ENCODE measurements at places on chromosomes 6 and 20.

DNA sequence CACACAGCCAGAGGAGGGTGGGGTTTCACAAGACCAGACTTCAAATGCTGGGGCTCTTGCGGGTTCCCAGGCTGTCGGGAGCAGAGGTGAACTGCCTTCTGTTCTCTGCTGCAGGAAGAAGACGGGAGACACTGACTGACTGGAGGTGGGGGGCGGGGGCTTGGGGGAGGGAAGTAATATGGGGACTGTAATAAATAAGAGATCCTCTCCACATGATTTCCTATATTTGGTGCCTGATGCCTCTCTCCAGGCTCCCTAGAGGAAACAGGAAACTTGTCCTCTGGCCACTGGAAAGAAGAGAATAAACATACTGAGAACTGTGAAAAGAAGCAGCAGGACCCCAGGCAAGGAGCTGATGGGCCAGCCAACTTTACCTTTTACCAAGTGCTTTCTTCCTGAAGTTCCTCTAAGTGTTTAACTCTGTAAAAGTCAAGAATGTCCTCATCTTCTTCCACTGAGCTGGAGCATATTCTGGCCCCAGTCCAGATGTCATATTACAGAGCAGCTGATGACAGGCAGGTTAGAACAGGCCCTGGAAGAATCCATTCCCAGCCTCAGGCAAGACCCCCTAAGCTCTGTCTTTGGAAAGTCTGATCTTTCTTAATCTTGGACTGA lies 33.2 kb upstream of the ADGRF5 start:
- no peak for DNase-seq

DNA sequence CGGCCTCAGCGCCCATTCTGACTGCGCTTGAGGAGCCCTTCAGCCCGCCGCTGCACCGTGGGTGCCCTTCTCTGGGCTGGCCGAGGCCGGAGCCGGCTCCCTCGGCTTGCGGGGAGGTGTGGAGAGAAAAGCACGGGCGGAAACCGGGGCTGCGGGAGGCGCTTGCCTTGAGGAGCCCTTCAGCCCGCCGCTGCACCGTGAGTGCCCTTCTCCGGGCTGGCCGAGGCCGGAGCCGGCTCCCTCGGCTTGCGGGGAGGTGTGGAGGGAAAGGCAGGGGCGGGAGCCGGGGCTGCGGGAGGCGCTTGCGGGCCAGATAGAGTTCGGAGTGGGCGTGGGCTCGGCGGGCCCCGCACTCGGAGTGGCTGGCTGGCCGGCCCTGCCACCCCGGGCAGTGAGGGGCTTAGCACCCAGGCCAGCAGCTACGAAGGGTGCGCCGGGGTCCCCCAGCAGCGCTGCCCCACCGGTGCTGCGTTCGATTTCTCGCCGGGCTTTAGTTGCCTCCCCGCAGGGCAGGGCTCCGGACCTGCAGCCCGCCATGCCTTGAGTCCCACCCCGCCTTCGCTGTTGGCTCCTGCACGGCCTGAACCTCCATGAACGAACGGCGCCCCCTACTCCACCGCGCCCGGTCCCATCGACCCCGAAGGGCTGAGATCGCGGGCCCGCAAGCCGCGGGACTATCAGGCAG lies 45.7 kb upstream of the MCUR1 start:
- no peak for DNase-seq

- DNase-seq: no peak
Observed at GRCh38 chr20:7897781-7898364, 42.4 kb downstream of the HAO1 start.

GRCh38 chr20:38700141-38700540 lies 24.1 kb upstream of the SLC32A1 start:
- no peak for DNase-seq

- DNase-seq: no peak
Observed at GRCh38 chr6:107732461-107732860, 91.7 kb downstream of the SCML4 start.

GRCh38 chr6:82521369-82521768 lies 157.8 kb downstream of the TPBG start:
- DNase-seq: no peak

DNA sequence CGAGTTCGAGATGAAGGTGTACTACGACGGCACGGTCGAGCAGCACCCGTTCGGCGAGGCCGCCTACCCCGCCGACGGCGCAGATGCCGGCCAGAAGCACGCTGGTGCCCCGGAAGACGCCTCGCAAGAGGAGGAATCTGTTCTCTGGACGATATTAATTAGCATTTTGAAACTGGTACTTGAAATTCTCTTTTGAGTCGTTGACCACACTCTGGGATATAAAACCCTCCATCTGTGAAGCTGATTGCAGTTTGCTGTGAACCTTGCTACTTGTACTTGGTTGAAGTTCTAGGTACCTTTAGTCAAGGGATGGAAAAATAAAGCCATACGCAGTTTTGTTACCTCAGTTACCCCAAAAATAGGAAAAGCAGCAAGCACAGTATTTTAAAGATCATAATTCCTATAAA lies 917 bp downstream of the C6orf120 start:
- DNase-seq: no peak

DNA sequence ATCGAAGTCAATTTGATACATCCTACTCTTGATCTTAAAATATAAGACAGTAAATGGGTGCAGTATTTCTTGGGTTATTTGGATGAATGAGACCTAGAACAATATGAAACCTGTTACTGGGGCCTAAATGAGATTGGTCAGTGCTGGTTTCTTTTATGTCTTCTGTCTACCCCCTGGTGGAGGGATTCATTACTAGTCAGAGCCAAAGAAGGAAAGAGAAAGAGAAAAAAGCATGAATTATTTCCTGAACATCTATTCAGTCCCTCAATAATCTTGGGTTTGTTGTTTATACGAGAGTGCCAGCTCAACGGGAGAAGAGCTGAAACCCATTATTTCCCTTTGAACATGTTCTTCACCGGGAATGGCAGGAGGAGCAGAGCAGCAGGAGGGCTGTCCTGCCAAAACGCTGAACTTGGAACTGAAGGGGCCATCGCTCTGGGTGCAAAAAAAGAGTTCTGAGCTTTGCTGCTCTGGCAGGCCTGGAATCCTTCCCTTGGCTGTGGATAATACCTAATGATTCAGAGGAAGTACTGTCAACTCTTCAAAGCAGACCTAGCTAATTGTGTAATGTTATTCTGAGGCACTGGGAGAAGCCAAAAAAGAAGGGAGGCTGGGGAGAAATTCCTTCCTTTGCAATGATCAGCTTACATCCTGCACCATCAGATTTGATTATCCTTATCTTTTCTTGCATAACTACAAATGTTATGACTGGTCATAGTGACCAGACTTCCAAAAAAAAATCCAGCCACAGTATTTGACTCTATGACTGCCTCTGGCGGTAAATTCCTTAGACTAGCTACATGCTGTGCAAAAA lies 72.0 kb downstream of the BLOC1S5 start:
- no peak for DNase-seq

- DNase-seq: no peak
Observed at GRCh38 chr6:155818698-155819097, 363.1 kb upstream of the NOX3 start.

DNA sequence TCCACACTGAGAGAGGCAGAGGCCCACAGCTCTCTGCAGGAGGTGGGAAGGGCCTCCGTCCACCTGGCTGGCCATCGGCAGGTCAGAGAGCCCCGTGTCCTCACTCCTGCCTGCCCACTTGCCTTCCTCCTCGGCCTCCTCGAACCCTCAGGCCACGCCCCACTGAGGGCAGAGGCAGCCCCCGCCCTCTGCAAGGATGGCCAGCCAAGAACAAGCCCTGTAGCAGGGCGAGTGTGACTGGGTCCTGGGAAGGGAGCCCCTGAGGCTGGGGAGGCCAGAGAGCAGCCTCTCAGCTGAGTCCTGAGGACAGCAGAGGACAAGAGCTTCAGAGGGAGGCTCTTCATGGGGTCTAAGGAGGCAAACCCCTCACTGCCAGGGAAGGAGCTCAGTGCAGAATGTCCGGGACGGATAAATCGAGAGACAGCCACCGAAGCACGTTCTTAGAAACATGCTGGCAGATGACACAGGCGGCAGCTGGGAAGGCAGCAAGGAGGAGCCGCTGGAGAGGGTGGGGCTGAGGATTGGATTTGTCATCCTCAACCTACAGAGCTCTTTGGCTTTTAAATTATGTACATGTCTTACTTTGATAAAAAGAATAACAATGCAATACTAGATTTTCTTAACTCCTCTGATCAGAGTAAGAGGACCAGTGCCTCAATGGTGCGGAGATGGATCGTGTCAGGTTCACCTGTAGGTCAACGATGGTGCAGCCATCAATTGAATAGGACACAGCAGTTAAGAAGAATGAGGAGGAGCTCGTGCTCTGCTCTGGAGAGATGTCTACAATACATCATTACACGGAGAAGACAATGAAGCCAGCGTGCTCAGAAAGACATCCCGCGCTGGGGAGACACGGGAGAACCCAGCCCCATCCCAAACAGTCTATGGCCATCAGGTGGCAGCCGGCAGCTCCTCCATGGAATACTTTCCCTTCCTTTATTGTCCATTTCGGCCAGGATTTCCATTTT lies 53.0 kb downstream of the GNAS-AS1 start:
- no peak for DNase-seq

Data from right cardiac atrium (tissue), 5 donors.